ENCODE measurements at places on chromosomes 11 and 22. TPM values are rescaled to one million over a fixed set of nuclear protein-coding genes. Genes with fewer than 3 reads are reported as not detected.

NLRP10 gene
- not detected for polyA plus RNA-seq

EXT2 gene
- polyA plus RNA-seq, result 56.2 TPM

OR4D5 gene
- polyA plus RNA-seq, result not detected

KDM4D gene
- 1.2 TPM for polyA plus RNA-seq

MPST gene
- polyA plus RNA-seq, result 37.8 TPM

BAIAP2L2 gene
- 3.3 TPM for polyA plus RNA-seq

UPK3A gene
- polyA plus RNA-seq, result not detected

CWC15 gene
- polyA plus RNA-seq, result 97.8 TPM

PATE2 gene
- polyA plus RNA-seq, result 0.11 TPM

VSIG2 gene
- polyA plus RNA-seq, result 0.60 TPM

MUC5B gene
- 12.7 TPM for polyA plus RNA-seq

ZW10 gene
- polyA plus RNA-seq, result 17.5 TPM

INSC gene
- polyA plus RNA-seq, result not detected

C22orf23 gene
- polyA plus RNA-seq, result 6.0 TPM

SYCE3 gene
- not detected for polyA plus RNA-seq

KCNA4 gene
- 0.11 TPM for polyA plus RNA-seq

SAA2 gene
- polyA plus RNA-seq, result 0.40 TPM

FDX1 gene
- 15.0 TPM for polyA plus RNA-seq

SEPTIN5 gene
- 127 TPM for polyA plus RNA-seq

JAM3 gene
- polyA plus RNA-seq, result 113 TPM

MEI1 gene
- 1.2 TPM for polyA plus RNA-seq

RRM1 gene
- polyA plus RNA-seq, result 44.3 TPM

UCP3 gene
- 4.2 TPM for polyA plus RNA-seq

SLN gene
- 3,016 TPM for polyA plus RNA-seq

COPB1 gene
- 95.7 TPM for polyA plus RNA-seq

GLYATL1 gene
- polyA plus RNA-seq, result not detected
